ENCODE measurements at places on chromosomes 6 and 20.

DNA sequence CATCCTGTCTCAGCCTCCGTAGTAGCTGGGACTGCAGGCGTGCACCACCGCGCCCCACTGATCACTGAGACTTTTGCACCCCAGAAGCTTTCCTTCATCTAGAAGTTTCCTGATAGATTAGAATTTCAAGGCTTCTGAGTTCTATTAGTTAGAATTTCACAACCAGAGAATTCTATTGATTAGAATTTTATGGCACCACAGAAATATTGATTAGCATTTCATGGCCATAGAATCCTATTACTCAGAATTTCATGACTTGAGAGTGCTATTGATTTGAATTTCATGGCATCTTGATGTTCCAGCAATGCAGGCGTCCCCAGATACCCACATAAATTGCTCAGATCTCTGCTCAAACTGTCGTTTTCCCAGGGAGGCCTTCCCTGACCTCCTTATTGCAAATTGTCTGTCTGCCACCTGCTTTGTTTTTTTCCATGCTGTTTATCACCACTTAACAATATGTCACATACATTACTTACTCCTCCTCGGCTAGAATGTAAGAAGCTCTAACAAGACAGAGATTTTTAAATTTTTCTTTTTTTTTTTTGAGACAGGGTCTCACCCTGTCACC is 16.9 kb upstream of the CBFA2T2 start:
- no peak for DNase-seq

DNA sequence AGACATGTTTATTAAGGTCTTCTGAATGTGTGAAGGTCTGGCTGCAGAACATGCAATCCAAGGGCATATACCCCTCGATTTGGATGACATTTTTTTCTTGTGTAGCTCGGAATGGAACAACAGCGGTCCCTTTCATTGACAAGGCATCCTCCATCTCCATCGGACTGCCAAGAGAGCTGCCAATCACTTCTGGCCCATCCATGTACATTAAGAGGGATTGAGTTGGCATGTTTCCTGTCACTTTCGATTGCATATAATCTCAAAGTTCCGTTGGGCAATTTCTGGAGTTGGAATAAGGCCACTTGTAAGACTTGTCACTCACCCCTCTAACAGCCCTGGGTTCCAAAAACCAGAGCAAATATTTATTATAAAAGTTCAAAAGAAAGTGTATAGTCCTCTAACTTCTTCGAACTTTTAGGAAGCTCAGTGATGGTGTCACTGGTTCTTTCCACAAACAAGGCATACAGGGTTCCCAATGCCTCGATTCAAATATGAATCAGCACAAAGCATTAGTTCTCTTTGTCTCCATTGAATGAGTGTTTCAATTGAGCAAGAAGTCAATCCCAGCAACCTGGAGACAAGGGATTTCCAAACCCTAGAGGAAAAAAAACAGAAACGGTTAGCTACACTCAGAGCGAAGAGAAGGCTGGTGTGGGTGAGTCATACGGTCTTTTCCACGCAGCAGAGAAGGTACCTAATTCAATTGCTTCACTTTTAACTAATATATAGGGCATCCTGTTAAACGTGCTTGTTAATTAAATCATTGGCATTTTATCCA is 10.9 kb downstream of the ZNF217 start:
- no peak for DNase-seq

DNA sequence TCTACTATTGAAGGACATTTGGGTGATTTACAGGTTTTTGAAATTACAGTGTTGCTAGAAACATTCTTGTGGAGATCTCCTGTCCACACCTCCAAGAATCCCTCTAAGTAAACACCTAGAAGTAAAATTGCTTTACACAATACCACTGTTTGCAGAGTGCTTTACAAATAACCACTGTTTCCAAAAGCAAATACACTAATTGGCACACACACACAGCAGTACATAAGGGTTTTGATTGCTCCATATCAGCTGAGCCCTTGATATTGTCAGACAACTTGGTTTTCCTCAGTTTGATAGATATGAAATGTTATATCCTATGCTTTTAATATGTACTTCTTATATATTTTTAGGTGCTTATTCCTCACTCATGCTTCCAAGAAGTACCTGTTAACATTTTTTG is 6.3 kb downstream of the HMGN4 start:
- DNase-seq, result no peak

GRCh38 chr6:119428633-119429032 is 79.1 kb upstream of the MAN1A1 start:
- DNase-seq, result no peak

GRCh38 chr6:166563200-166563599 is 23.3 kb downstream of the RAMACL start:
- no peak for DNase-seq

- DNase-seq, result no peak
Measured at GRCh38 chr20:57993716-57994431, 234.6 kb downstream of the ANKRD60 start.

DNA sequence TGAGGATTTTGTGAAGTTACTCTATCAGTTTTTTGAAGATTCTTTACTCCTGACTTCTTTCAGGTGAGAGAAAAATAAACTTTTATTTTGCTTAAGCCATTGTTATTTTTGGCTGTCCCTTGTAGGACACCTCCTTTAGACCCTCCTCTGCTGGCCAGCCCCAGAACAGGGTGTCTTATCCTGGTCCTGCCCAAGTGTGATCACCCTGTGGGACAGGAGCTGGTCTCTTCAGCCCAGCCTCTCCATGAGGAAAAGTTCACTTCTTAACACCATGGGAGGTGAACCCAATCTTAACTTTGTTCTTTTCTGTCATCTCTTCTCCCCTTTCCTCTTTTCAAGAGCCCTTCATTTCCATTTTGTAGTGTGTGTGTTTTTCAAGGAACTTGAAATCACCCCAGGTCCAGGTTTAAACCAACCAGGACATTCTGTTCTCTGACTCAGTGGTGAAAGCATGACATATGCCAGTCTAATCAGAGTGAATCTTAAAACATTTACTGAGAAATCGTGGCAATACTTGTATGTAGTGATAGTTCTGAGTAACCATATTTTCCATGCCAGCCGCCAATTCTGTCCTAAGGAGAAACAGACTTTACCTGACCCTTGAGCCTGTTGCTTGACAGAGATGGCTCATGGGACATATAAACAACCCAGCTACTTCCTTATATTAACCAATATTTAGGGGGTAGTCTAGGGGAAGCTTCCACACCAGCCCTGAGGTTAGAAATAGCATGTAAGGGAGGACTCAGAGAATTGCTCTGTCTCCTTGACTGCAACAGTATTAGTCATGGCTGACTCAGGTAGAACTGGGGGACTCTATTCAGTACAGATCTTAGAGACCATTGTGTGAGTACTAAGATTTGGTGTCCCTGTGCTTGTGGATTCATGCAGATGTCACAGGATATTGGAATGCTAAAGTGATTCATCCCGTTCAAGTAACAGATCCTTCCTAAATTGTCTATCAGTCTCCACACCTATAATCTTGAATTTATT is 48.8 kb downstream of the FLRT3 start:
- DNase-seq, result no peak

- no peak for DNase-seq
Measured at GRCh38 chr20:23967616-23967979, 21.0 kb downstream of the GGTLC1 start.

DNA sequence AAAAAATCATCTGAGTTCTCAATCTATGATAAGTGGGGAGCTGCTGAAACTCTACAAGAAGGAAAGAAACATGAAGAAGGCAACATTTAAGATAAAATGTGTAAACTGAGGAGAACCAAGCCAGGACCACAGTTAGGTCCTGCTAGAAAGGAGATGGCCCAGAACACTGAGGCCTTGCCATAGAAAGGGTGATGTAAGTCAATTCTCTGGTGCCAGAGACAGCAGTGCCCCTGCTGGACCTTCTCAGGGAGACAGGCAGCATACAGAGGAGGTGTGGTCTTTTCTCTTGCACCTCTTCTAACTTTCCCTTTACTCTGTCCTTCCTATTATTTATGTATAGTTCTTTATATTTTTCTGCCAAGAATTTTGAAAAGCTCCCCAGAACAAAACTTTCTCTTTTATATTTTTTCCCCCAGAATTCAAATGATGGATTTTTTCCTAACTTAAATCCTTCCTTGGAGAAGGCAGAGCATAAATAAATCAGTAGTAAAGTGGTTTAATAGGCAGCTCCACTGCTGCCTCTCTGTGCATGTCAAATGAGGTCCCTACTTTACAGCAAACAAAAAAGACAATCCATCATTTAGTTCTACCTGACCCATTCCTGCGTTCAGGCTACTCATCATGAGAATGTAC is 9.0 kb downstream of the UQCC2 start:
- no peak for DNase-seq

- DNase-seq, result no peak
Measured at GRCh38 chr6:111555036-111555435, 50.6 kb downstream of the TRAF3IP2 start.

GRCh38 chr6:64383277-64383676 is 747.7 kb downstream of the PHF3 start:
- DNase-seq, result no peak

DNA sequence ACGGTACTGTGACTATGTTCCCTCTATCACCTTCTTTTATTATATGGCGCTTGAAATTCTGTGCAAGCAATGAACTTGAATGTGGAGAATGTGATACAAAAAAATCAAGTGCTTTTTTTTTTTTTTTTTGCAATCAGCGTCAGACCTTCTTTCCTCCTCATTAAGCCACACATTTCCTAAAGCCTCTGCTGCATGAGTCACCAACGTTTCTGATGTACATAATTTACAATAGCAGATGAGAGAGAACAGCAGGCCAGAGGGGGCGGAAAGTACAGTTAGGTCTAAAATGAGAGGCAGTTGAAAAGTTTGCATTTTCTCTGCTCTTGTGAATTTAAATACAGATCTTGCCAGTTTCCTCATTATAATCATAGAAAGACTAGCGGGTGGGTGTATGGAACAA is 114.6 kb upstream of the RIPOR2 start:
- no peak for DNase-seq

DNA sequence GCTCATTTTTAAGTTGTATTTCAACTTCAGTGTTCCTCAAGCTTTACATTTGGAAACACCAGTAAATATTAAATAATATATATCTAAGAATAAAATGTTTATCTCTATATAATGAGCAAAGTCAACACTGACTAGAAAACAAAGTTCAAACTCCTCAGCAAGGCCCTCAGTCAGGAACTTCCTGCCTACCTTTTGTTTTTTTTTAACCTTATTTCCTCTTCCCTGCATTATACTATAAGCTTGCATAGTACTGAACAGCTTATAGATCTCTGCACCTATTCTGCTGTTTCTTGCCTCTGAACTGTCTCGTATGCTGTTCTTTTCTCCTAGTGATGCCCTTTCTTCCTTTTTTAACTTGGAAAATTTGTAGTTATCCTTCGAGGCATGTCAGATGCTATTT is 29.6 kb downstream of the ADGB start:
- DNase-seq, result no peak

GRCh38 chr20:6490849-6491248 is 276.6 kb upstream of the BMP2 start:
- DNase-seq, result no peak

DNA sequence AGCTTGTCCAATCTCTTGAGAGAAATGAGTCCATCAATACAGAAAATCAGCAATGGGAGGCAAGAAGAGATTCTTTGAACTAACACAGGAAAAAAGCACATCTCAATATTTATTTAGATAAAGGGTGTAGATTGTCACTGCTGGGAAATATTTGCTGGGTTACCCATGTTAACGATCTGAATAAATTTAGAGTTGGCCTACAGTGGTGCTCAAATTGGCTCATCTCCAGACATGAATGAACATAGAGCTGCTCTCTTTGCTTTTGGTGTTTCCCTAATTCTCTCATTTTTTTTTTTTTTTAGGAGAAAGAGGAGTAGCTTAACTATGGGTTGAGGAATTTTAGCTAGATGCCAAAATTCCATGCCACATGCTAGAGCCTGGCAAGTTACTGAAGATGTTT is 471.2 kb downstream of the PKHD1 start:
- DNase-seq, result no peak

- DNase-seq, result no peak
Measured at GRCh38 chr20:13288357-13288756, 67.3 kb downstream of the ISM1 start.

- no peak for DNase-seq
Measured at GRCh38 chr6:166624275-166624674, 2.8 kb downstream of the RPS6KA2 start.

- no peak for DNase-seq
Measured at GRCh38 chr20:21622097-21622857, 83.2 kb upstream of the PAX1 start.

GRCh38 chr6:19382676-19383075 is 454.5 kb upstream of the ID4 start:
- no peak for DNase-seq

DNA sequence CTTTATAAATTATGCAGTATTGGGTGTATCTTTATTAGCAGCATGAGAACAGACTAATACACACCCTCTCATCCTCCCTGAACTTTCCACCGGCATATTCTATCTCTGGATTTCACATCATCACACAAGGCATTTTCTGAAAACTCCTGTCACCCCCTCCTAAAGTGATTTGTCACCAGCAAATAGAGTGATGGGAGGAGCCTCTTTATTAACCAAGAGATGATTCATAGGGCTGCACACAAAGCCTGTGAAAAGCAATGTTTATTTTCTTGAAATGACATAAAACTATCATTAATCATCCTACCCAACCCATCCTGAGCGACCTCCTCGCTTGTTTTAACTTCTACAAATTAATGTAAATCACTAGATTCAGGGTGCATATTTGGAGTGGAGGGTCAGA is 394.7 kb upstream of the SULF2 start:
- DNase-seq, result no peak

DNA sequence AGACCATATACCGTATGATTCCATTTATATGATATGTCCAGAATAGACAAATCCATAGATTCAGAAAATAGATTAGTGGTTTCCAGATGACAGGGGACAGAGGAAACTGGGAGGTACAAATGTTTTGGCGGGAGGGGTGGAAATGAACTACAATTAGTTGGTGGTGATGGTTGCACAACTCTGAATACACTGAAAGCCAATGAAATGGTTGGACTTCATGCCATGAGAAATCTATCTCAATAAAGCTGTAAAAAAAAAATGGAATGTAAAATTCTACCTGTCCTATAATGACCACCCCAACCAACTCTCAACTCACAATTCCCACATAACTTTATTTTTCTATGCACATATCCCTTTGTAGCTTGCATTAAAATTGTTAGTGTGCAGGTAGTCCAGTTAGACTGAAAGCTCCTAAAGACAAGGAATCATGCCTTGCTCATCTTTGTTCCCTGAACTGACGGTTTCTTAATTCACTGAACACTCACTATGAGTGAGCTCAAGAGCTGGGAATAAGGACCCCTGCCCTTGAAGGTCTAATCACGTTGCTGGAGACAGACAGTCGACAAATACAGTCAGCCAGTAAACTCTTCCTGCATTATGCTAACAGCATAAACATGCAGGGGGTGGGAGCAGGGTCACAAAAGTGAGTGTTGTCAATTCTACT is 1.4 kb downstream of the DCDC2 start:
- DNase-seq, result no peak

DNA sequence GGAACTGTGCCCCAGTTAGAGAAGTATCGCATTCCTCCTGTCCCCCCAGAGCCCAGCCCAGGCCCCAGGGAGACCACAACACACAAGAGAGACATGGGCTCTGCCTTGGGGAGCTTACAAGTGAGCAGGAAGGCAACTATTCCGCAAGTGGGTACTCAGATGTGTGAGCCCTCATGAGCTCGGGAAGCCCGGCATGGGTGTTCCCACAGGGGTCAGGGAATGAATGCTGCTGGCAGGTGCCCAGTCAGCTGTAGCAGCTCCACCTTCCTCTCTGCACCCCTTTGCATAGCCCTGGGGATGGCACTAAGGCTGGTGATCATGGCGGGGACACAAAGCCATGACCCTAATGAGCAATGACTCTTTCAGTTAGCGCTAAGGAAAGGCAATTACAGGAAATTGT is 194.1 kb downstream of the SYNDIG1 start:
- DNase-seq, result no peak

Data from hematopoietic multipotent progenitor cell (in vitro differentiated cells).